ENCODE measurements at places on chromosomes 3 and 15.
A peak's percentile ranks its signal among the peaks of the same experiment; 100 is the strongest.

GRCh38 chr3:5275529-5275928 lies 88.0 kb downstream of the EDEM1 start:
- no peak for ATAC-seq

DNA sequence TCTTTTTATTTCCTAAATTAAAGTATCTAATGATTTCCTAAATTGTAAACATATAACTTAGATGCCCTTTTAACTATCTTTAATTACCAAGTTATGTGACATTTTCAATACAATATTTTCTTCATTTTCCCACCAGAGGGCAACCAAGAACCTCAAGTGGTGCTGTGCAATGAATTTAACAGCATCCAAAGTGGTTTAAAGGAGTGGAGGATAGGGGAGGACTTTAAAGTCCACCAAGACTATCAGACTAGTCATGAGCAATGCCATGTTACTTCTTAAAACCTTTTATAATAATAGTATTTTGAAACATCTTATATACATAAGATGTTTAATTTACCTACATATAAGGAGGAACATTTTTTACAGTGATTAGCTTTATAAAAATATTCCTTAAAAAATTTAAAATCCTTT lies 74.4 kb downstream of the DLG1 start:
- ATAC-seq = peak; percentile 46

DNA sequence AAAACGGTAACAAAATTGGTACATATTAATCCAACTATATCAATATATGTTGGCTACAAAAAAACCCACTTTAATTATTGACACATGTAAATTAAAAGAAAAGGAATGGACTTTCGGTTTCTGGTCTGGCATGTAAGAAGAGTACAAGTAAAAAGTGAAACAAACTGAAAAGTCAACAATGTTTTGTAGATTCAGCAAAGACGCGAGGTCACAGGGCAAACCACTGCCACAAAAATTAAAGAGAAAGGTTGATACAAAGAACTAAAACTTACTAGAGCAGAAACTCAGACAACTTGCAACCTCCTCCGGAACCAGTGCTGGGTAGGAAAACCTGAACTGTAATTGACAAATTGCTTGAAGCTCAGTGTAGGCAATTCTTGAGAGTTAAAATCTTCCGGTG lies 110.6 kb upstream of the ARPP21 start:
- no peak for ATAC-seq

DNA sequence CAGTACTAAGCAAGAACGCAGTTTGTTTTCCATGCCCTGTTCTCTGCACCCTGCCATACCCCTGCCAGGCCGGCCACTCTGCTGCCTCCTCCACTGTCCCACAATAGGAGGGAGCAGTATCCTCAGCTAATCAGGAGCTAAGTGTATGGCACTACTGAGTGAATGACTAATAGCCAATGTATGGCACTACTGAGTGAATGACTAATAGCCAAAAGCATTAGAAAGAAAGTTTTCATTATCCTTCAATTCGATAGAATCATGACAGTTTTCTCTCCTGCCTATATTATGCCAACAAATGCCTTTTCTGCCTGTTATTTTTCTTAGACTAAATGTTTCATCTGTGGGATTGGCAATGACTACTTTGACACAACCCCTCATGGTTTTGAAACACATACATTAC lies 107.5 kb upstream of the CHRM5 start:
- no peak for ATAC-seq

- no peak for ATAC-seq
Measured at GRCh38 chr15:71683411-71684274, 126.7 kb upstream of the NR2E3 start.

DNA sequence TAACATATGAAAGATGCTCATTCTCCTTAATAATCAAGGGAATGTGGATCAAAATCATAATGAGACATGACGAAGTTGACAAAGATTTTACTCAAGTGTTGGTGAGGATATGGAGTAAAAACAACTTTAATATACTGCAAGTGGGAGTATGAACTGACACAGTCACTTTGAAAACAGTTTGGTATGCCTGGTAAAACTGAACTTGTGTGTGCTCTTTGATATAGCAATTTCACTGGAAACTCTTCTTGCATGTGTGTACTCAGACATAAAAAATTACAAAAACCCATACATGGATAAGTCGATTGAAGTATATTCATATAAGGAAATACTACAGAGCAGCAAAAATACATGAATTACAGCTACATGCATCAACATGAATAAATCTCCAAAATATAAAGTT lies 182.5 kb downstream of the NFKBIZ start:
- ATAC-seq = no peak

GRCh38 chr3:42652611-42653302 lies 740 bp upstream of the ZBTB47 start:
- ATAC-seq = peak; percentile 8

DNA sequence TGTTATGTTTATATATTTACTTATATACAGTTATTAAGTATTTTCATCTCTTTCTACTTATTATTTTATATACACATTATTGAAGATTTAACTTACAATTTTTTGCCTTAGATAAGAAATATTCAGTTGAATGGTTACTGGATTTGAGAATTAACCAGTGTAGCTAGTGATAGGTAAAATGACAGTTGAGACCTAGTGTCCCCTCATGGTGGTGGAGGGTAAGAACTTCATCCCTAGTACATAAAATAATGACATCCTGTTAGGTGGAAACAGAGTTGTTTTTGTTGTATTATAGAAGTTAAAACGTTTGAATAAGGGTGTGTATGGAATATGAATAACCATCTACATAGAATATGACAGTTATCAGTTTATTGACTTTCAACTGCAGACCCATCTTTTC lies 1152.4 kb upstream of the ALCAM start:
- no peak for ATAC-seq

GRCh38 chr3:80785475-80785874 lies 976.0 kb downstream of the GBE1 start:
- ATAC-seq = no peak

DNA sequence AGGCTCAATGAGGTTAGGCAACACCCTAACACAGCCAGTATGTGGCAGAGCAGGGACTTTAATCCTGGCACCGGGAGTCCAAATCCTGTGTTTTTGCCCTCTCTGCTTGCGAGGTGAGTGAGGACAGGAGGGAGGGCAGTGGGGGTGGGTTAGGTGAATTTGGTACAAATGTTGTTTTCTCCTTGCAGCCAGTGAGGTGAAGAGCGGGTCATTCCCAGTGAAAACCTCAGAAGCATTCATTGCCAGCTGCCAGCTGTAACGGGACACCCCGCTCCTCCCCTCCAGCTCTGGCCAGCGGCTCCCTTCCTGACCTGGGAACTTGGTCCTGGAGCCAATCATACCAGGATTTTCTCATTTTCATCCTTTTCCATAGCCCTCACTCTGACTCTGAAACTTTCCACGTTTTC lies 45.7 kb upstream of the RAB6B start:
- ATAC-seq = no peak

DNA sequence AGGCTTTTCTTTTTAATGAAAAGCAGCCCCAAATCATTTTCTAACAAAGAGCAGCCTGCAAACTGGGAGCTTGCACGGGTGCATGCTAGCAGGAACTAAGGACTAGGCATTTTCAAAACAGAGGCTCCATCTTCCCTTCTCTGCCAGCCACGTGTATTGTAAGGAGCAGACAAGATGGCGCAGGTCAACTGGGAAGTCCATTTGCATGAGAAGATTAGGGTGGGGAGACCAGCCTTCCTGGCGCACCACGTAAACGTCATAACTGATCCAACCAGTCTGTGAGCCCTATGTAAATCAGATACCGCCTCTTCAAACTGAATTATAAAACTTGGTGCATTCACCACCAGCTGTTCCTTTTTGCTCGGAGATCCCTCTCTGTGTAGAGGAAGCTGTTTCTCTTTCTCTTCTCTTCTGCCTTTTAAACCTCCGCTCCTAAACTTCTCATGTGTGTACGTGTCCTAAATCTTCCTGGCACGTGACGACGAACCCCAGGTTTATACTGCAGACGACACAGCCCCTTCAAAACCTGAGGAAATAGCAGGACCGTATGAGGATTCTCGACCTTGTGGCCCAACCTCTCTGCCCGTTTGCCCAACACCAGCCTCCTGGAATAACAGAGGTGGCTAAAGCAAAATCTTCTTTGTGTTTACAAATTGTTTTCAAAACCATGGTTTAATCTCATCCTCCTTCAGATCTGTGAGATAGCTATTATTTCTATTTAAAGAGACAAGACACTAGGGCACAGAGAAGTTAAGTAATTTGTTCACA lies 26.4 kb upstream of the SLC30A4 start:
- no peak for ATAC-seq

GRCh38 chr3:183381673-183382072 lies 46.7 kb downstream of the MCF2L2 start:
- no peak for ATAC-seq

DNA sequence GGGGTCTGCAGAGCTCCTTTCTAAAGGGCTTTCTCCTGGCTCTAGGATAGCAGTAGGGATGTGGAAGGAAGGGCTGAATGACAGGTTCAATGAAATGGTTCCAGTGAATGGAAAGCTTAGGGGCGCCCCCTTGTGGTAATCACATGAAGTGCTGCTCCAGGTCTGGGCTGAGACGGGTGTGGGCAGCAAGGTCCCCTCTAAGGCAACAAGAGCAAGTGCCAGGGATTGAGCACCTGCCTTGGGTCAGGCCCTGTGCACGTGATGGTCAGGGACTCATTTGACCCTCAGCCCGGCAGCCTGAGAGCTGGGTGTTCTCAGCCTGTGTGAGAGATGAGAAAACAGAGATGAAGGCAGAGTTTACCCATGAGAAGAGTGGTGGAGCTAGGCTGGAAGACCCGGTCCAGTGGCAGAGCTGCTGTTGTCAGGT lies 12.1 kb upstream of the CX3CR1 start:
- peak; percentile 75 for ATAC-seq

DNA sequence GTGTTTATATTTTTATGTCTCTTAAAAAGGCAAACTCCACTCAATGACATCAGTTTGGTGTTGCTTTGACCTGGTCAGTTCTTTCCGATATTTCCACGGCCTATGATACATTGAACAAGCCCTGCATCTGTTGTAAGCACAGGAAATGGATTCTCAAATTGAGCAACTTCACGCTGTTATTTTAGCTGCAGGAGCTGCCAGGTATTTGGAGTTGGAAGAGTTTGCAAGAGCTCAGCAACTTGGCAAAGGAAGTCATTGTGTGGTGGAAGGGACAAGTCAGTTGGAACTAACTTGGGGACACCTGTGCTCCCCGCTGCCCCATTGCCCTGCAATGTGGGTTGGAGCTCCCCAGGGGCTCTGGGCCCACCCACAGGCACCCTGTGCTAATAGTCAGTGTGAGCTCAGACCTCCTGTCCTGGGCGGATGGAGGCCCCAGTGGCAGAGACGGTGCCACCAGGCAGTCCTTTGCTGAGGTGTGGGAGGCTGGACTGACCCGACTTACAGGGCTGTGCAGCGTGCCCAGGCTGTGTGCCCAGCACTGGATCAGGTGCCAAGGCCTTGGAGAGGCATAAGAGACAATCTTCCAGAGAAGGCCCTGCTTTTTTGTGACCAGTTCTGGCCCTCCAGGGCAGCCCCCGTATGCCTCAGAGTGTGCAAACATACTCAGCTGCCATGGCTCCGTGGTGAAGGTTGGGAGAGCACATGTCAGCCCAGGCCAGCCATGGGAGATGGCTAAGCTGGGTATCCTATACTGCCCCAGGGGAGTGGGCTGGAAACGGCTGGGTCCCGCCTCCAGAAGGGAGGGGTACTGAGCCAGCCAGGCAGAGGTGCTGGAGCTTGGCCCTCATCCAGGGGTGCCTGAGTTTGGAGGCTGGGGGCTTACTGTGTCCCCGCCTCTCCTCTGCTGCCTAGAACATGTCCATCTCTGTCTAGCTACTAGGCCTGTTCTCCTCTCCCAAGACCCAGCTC lies 43.5 kb downstream of the KY start:
- no peak for ATAC-seq

DNA sequence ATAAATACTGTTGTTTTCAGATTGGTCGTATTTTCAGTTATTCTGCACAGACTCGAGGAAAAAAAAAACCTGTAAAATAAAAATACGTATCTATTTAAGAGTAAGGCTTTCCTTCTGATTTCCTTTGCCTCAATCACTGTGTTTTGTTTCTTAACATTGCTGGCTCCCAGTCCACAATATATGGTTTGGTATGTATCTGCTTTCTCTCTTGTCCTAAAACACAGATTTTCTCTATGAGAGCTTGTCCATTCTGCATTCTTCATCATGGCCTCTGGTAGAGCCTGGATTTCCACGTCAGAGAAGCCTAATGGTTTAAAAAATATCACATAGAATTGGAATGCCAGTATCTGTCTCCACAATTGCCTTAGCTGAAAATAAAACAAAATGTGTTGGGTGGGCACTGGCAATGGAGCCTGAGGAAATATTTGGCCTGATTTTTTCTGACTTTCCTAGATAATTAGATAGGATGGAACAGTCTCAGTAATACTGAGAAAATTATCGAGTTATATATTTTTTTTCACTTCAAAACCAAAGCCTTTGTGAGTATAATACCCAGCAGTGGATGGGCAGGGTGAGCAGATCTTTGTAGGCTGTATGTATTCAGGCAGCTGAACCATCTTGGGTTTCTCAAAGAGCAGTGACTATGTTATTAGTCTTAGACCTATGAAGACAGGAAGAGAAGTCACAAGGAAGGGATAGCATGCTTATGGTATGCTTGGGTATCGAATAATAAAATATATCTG lies 1.9 kb downstream of the CD200 start:
- ATAC-seq = no peak

DNA sequence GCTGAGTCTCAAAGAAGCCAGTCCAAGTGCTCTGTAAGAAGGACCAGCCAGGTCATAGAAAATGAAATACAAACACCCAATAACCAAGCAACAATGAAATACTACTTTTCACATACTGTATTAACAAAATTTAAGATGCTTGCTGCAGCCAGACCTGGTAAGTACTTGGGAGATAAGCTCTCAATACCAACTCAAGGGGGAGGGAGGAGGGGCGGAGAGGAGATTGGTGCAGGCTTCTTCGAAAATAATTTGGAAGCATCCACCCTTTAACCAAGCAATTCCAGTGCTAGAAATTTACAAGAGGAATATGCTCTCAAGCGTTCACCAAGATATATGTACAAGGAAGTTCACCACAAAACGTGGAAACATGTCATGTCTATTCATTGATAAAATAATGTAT lies 7.6 kb upstream of the LRRC2 start:
- ATAC-seq = no peak

All from motor neuron (in vitro differentiated cells).